ENCODE measurements at places on chromosomes 2 and 18.

GRCh38 chr2:124836416-124836815 is 811.3 kb downstream of the CNTNAP5 start:
- no peaks in the 10 kb centered on the region for H3K4me1 ChIP-seq
- DNase-seq, result no peak
- no peak overlapping the region for H3K27ac ChIP-seq
- H3K36me3 ChIP-seq, result no peaks in the 10 kb centered on the region
- no peaks in the 10 kb centered on the region for H3K27me3 ChIP-seq

- H3K4me1 ChIP-seq, result no peaks in the 10 kb centered on the region
- H3K27me3 ChIP-seq, result no peaks in the 10 kb centered on the region
- no peak for DNase-seq
- no peak overlapping the region for H3K4me3 ChIP-seq
- H3K27ac ChIP-seq, result no peak overlapping the region
- no peaks in the 10 kb centered on the region for H3K36me3 ChIP-seq
These were observed 157.0 kb upstream of the TNP1 start for GRCh38 chr2:217016796-217017419.

DNA sequence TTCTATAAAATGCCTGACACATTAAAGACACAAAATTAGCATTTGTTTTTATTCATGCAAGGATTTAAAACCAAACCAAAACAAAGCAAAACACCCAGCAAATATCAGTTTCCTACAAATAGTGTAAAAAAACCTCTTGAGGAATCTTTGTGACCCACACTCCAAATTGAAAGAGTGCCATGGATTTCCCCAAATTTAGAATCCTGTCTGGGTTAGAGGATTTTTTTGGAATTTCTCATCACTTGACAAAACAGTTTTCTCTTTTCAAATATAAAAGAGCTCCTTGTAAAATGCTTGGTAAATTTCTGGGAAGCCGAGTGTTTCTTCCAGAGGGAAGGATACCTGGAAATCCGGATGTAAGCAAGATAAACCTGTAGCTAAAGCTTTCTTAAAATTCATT is 1.7 kb upstream of the FN1 start:
- no peak overlapping the region for H3K27ac ChIP-seq
- no peaks in the 10 kb centered on the region for H3K27me3 ChIP-seq
- DNase-seq, result no peak

DNA sequence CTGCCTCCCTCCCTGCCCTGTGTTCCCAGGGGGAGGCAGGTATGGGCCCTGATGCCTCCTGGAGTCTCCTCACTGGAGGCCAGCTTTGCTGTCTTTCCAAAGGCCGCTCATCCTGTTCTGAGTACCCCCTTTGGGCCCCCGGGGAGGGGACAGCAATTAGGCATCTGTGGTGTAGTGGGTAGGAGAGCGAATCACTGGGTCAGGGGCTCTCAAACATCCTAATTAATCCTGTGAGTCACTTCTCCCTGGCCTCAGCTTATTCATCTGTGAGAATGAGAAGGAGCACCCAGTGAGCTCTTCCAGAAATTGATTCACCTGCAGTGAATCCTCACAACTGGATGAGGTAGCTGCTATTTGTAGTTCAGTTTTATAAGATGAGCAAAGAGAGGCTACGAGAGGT is 16.4 kb downstream of the TET3 start:
- H3K27ac ChIP-seq, result no peak overlapping the region
- H3K4me1 ChIP-seq, result peaks cover 22% of the 10 kb centered on the region
- peak overlapping the region; percentile 45 for H3K4me3 ChIP-seq
- peaks cover 12% of the 10 kb centered on the region for H3K36me3 ChIP-seq
- H3K27me3 ChIP-seq, result no peaks in the 10 kb centered on the region
- DNase-seq, result no peak

DNA sequence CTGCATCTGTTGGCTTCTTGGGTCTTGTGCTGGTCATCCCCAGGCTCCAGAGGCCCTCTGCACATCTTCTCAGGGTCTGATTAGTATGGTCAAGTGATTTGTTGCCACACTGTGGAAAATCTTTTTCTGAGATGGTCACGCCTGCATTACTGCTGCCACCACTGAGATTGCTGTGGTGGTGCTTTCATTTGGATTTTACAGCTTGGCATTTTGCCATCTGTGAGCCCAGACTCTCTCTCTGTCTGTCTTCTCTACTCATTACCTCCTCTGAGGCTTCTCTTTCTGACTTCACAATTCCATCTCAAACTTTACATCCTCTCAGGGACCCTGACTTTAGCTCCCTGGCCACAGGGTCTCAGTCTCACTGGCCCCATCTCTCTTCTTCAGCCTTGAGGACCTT is 154.6 kb downstream of the LRRTM1 start:
- H3K4me3 ChIP-seq, result no peak overlapping the region
- H3K27ac ChIP-seq, result no peak overlapping the region
- no peak for DNase-seq
- no peaks in the 10 kb centered on the region for H3K36me3 ChIP-seq

DNA sequence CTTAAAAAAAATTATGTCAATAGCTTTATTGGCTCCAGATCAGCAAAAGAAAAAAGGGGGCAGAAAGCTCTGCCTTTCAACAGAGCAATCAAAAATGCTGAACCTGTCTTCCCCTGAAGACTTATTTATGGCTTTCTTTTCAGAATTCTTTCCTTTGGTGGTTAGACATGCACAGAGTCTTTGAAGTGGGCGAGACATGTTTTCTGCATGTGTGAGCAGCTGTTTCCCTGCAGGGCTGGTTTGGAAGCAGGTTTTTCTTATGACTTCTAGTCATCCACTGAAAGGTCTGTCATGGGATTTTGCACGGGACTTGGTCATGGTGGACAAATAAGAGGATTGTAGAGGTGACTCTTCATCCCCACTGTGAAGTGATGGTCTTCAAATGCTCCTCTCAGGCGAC is 160.3 kb downstream of the VAPA start:
- no peaks in the 10 kb centered on the region for H3K36me3 ChIP-seq
- no peaks in the 10 kb centered on the region for H3K27me3 ChIP-seq
- no peak overlapping the region for H3K4me3 ChIP-seq
- no peak for DNase-seq

GRCh38 chr2:186913870-186914269 is 64.9 kb upstream of the ZSWIM2 start:
- no peaks in the 10 kb centered on the region for H3K36me3 ChIP-seq
- DNase-seq, result peak; percentile 3
- H3K4me3 ChIP-seq, result no peak overlapping the region
- no peaks in the 10 kb centered on the region for H3K27me3 ChIP-seq
- H3K27ac ChIP-seq, result no peak overlapping the region
- peaks cover 3% of the 10 kb centered on the region for H3K4me1 ChIP-seq

DNA sequence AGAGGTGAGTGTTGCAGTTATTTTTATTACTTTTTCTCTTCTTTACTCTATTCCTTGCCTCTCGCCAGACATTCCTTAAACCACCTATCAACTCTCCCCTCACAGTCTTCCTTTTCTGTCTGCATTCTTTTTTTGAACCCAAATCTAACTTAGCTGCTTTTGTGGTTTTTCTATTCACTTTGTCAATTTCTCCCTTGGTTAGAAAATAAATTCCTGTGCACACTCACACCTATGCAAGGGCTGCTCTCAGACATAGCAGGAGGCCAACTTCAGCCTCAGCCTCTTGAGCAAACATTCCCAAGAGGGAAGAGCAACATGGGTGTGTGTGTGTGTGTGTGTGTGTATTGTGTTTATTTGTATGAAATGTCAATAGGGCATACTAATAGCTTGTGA is 808.6 kb downstream of the RNF144A start:
- no peak for DNase-seq
- H3K27me3 ChIP-seq, result no peaks in the 10 kb centered on the region
- H3K4me3 ChIP-seq, result 0 out of 2 replicates have a peak overlapping the region, but pooled peaks have one; percentile 23
- H3K4me1 ChIP-seq, result peaks cover 4% of the 10 kb centered on the region
- H3K27ac ChIP-seq, result peak overlapping the region; percentile 30

- no peak overlapping the region for H3K4me3 ChIP-seq
- H3K4me1 ChIP-seq, result no peaks in the 10 kb centered on the region
- no peak for DNase-seq
- H3K36me3 ChIP-seq, result no peaks in the 10 kb centered on the region
These were observed 32.5 kb upstream of the SP100 start for GRCh38 chr2:230383453-230383852.

DNA sequence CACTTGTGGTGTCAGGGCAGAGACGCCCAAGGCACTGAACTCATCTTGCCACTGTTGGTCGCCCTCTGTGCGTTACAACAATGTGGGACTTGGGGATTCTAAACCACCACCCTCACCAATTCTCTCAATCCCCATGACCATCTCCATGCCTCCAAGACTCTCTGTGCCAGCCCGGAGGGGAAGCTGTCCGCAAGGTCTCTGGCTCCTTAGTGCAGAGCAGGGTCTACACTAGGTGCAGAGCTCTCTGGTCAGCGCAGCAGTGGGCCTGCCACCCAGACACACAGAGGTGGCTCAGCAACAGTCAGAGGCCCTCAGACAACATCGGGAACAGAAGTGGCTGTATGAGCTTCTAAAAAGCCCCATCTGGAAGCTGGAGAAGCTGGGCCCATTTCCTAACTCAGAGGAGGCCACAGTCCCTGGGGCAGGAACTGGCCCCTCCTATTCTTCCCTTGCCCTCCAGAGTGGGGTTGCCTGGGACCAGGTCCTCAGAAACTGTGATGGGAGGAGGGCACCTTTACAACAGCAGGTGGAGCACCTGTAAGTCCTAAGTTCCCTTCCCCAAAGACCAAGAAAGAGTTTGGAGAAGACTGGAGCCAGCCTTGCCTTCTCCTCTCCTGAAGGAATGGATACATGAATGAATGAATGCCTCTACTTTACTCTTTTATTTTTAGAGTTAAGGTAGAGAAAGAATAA is 37.7 kb downstream of the SERTAD2 start:
- no peaks in the 10 kb centered on the region for H3K27me3 ChIP-seq
- peaks cover 12% of the 10 kb centered on the region for H3K4me1 ChIP-seq
- no peak for DNase-seq
- H3K36me3 ChIP-seq, result no peaks in the 10 kb centered on the region
- no peak overlapping the region for H3K4me3 ChIP-seq

DNA sequence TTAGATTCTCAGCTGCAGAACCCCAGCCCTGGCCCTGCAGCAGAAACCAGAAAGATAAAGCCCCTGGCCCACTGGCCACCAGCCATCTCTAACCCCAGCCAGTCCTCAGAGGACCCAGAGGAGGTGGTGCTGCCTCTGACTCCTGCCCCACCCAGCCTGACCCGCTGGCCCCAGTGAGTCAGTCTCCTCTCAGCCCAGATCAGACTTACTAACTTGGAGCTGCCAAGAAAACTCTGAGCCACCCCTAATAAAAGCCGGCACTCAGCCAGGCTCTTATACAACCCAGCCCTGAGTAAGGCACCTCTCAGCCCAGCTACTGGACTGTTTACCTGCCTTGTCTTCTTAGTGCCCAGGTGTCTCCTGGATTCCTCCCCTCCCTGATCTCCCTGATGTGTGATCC is 2.0 kb downstream of the SLC14A2 start:
- no peaks in the 10 kb centered on the region for H3K36me3 ChIP-seq
- no peak overlapping the region for H3K27ac ChIP-seq
- DNase-seq, result no peak
- no peak overlapping the region for H3K4me3 ChIP-seq

DNA sequence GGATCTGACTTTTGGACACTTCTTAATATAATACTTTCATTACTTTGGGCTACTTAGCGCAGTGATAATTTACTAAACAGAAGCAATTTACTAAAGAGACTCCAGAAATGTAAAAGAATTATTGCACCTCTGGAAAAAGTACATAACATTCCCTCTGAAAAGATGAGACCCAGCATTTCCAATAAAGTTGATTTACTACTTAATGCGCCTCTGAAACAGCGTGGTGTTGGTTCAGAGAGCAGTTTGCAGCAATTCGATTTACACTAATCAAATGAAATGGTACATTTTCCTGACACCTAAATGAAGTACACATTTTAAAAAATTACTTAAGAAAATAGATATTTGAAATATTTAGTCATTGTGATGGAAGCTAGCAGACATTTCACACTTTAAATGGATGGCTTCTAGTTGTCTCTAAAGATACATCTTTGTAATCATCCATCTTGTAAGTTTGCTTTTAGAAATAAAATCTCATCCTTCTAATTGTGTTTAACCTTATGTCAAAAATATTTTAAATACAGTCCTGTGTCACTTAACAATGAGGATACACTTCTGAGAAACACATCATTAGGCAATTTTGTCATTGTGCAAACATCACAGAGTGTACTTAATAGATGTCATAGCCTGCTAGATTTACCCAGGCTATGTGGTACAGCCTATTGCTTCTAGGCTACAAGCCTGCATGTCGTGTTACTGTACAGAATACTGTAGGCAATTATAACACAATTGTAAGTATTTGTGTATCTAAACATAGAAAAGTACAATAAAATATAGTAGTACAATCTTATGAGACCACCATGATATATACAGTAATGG is 284.6 kb upstream of the UBE2E3 start:
- no peak overlapping the region for H3K27ac ChIP-seq
- H3K4me3 ChIP-seq, result no peak overlapping the region
- H3K36me3 ChIP-seq, result no peaks in the 10 kb centered on the region
- no peaks in the 10 kb centered on the region for H3K4me1 ChIP-seq
- no peaks in the 10 kb centered on the region for H3K27me3 ChIP-seq

DNA sequence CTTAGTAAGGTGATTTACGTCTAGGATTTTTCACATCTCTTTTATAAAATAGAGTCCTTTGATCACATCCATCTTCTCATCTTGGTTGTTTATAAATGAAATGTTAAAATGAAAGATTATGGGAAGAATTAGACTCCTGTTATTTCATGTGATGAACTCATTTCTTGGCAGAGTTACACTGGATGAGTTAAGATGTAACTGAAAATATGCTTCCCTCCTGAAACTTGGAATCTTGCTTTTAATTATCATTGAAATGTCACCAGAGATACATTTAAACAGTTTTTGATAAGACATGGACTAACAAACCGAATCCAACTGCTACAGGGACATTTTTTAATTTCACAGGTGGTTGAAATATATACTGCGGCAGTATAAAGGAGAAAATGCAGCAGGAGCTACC is 274.0 kb downstream of the DLGAP1 start:
- H3K4me1 ChIP-seq, result no peaks in the 10 kb centered on the region
- DNase-seq, result no peak
- H3K36me3 ChIP-seq, result no peaks in the 10 kb centered on the region
- no peak overlapping the region for H3K27ac ChIP-seq

DNA sequence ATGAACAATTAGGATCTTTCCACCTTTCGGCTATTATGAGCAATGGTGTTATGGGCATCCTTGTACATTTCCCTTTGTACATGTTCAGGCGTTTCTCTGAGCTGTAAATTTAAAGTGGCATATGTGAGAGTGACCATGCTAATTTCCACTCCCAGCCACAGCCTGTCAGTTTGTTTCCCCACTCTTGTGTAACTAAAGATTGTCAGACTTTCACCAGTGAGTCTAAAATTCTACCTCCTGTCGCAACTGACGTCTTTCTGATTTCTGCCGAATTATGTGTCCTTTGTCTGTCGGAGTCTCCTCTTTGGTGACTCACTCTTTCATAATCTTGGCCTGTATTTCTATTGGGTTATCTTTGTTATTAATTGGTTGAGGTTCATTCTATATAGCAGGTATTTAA is 50.7 kb downstream of the TRAPPC12 start:
- H3K4me1 ChIP-seq, result peaks cover 7% of the 10 kb centered on the region
- H3K27ac ChIP-seq, result no peak overlapping the region
- H3K4me3 ChIP-seq, result no peak overlapping the region
- no peak for DNase-seq
- no peaks in the 10 kb centered on the region for H3K27me3 ChIP-seq
- H3K36me3 ChIP-seq, result peaks cover 3% of the 10 kb centered on the region

- DNase-seq, result no peak
- no peak overlapping the region for H3K27ac ChIP-seq
- H3K36me3 ChIP-seq, result no peaks in the 10 kb centered on the region
- H3K27me3 ChIP-seq, result no peaks in the 10 kb centered on the region
These were observed 99.8 kb upstream of the KCNH7 start for GRCh38 chr2:162938387-162938786.

GRCh38 chr2:25684577-25685473 is 11.4 kb upstream of the DTNB start:
- H3K27ac ChIP-seq, result no peak overlapping the region
- no peaks in the 10 kb centered on the region for H3K27me3 ChIP-seq
- DNase-seq, result no peak
- no peak overlapping the region for H3K4me3 ChIP-seq
